ENCODE measurements at places on chromosomes 1 and 21. TPM values are rescaled to one million over a fixed set of nuclear protein-coding genes. Genes with fewer than 3 reads are reported as not detected.
A peak's percentile ranks its signal among the peaks of the same experiment; 100 is the strongest.

DNA sequence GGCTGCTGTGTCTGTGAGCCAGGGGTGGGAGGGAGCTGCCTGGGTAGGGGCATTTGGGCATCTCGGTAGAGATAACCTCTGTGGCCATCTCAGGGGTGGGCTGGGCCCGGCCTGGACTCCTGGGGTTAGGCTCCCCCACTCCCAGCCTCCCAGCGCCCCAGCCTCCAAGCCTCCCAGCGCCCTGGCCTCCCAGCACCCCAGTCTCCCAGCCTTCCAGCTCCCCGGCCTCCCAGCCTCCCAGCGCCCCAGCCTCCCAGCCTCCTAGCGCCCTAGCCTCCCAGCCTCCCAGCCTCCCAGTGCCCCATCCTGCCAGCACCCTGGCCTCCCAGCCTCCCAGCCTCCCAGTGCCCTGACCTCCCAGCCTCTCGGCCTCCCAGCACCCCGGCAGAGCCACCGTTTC lies 85.1 kb upstream of the TTC34 start:
- no peak for DNase-seq

OR2T4 gene
- total RNA-seq = not detected

DNA sequence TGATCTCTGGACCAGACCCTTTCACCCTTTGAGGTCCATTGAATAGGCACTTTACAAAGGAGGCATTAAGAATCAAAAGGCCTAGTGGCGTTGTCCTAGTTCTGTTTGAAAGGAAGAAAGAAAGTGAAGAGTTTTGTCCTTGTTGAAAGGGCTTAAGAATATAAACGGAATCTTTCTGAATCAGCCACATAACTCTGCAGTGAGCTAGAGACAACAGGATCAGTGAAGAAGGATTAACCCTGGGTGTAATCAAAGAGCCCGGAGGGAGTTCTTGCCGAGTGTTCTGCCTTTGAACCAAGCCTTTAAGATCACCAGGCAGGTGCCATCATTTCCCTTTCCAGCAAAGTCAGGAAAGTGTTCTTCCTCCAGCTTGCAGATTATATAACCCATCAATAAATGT lies 54.8 kb upstream of the CNTN2 start:
- DNase-seq = no peak

DNA sequence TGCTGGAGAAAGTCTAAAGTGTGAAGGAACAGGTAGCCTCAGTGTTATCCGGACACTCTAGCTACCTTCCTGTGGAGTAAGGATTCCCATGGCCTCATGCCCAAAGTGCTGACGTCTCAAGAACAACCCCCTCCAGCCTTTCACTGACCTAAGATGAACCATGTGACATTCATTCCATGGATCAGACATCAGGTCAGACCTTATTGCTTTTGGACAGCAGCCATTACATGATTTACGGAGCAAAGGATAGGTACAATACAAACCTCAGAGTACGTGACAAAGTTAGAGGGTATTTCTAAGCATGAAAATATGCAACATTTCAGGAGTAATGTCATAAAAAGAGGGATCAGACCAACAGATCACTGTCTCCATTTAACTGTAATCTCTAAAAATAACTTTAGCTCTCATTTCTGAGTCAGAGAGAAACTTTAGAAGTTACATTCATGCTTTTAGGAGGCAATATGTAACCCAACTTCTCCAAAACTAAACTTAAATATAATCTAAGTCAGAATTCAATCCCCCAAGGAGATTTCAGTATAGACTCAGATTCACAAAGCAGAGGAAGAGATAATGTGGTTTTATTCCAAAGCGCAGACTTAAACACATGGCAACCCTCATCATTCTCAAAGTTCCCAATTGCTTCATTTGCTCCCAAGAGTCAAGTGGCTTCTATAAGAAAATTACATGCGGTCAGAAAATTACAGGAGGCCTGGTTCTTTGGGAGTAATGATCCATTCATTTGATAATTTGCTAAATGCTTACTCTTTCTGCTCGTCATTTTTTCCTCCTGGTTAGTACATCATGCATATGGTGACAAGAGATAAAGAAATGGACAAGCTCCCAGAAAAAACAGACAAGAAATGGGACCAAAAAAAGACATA lies 280.4 kb downstream of the SETD4 start:
- no peak for DNase-seq

DNA sequence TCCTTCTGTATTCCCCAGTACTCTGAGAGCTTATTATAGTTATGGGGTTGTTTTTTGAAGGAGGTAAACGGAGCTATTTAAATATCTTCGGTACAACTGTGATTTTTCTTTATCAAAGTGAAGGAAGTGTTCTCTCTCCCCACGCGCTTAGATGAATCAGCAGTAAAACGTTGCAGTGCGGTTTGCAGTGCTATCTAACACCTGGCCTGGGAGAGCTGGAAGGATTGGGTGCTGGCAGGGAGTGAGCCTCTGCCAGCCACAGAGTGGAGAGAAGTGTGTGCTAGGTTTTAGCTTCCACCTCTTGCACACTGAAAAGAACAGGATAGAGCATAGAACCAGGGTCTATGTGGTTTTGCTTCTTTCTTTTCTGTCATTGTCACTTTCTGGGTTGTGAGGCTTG lies 165.9 kb downstream of the SDCCAG8 start:
- peak; percentile 72 for DNase-seq

DNA sequence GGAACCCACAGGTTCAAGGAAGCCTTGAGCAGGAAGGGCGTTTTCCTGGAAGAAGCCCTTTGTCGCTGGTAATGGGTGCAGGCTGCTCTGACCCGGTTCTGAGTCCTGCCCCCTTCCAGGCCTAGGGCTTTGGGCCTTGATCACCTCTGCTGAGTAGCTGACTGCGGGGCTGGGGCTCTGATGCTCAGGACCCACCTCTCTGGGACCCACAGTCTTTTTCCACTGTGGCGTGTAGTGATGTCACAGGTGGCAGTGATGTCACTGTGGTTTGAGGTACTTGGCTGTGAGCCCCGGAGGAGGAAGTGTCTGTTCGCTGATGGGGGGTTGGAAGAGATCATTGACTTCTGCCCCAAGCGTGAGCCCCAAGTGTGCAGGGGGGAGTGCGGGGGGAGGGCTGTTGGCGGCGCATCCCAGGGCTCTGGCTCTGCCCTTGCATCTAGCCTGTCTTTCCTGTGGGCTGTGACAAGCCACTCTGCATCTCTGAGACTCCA lies 6.9 kb downstream of the TNFRSF1B start:
- DNase-seq = peak; percentile 96

TCHHL1 gene
- not detected for total RNA-seq

DNA sequence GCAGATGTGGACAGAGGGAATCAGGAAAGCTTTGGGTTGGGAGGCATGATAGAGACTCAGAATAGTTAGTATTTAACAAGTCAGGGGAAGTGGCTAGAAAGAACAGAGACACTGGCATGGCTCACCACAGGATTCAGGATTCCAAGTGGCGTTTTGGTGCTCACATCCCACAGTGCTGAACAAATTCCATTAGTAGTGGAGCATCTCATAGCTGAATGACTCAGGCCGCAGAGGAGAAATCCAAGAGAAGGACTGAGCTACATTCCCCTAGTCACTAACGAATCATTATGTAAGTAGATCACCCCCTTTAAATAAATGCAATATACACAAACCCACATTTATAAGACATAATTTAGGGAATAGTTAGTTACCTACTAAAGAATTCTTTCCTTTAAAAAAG lies 5.0 kb upstream of the KCNJ9 start:
- DNase-seq = no peak

SLC30A2 gene
- total RNA-seq = not detected

- no peak for DNase-seq
These were observed at the start of gene GBP6 for GRCh38 chr1:89363638-89364536. Gene GBP6, plus strand, starts transcription at chr1:89364059. Its CDS starts 4,493 bp downstream, at chr1:89368552.

DNA sequence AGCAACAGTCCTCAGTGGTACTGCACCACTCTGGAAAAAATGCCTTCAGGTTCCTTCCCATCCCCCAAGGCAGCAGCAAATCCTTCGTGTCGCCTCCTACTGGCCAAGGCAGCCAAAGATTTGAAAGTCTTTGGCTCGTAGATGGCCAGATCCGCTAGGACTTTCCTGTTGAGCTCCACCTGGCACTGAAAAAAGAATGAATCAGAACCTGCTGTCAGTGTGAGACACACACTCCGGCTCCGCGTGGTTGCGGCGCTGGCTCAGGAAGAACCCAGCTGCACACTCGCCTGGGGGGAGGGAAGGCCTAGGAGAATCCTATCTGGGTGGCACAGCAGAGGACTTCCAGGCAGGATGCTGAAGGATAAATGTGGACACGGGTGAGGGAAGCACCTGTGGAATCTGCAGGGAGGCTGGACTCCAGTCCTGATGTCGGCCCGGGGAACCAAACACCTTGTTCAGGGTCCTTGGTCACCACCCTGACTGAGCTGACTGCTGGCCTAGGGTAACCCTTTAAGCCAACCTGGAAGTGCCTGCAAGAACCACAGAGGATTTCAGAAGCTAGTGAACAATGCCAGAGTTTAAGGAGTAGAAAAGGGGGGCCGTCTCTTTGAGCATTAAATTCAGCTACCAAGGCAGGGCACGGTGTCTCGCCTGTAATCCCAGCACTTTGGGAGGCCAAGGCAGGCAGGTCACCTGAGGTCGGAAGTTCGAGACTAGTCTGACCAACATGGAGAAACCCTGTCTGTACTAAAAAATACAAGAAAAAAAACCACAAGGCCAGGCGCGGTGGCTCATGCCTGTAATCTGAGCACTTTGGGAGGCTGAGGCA lies 3.2 kb upstream of the CCNL2 start:
- DNase-seq = peak; percentile 38

Data from activated CD4-positive, alpha-beta memory T cell treated with anti-CD3 and anti-CD28 coated beads, Interleukin-2, amount 10 ng/mL, durations not matched to agents 7 days and 5 days (primary cell).